ENCODE measurements at places on chromosomes 12 and 14.

DNA sequence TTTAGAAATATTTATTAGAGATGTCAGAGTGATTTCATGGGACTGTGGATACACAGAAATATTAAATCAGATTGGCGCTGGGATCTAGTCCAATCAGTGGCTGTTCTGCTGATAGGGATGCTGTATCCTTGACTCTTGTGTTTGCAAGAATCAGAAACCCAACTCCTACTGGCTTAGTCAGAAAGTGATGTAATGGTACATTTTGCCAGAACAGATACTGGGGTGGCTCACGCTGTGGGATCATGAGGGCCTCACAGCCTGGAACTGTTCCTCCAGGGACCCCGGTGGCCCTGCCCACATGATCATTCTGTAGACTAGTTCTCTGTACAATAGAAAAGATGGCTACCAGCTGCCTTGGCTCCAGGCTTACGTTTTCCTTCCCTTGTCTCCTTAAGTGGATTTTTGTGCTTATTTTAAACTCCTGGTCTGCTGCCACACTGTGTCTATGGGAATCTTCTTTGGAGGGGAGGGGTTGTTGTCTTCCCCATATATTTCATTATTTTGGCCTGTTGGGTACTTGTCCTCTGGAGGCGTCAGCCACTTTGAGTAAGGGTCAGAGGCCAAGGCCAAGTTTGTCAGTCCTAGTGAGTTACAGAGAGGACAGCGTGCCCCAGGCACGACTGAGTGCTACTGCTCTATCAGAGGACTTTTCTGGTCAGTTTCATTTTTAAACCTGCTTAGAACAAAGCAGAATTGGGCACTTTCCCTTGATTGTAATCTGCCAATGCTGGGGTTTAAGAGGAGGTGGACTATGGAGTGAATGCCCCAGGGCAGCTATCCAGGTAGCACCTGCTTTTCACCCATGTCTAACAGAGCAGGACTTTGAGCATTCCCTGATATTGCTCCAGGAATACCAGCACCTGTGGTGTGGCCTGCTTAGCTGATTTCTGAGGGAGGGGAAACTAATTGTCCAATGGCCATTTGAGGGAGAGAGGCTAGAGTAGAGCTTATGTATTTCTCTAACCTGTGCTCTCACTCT lies 164.3 kb downstream of the SLC5A8 start:
- DNase-seq: no peak

GRCh38 chr12:98229540-98229924 lies 285.9 kb upstream of the TMPO start:
- no peak for DNase-seq

- DNase-seq: no peak
Observed at GRCh38 chr12:58833853-58834252, 86.5 kb downstream of the LRIG3 start.

DNA sequence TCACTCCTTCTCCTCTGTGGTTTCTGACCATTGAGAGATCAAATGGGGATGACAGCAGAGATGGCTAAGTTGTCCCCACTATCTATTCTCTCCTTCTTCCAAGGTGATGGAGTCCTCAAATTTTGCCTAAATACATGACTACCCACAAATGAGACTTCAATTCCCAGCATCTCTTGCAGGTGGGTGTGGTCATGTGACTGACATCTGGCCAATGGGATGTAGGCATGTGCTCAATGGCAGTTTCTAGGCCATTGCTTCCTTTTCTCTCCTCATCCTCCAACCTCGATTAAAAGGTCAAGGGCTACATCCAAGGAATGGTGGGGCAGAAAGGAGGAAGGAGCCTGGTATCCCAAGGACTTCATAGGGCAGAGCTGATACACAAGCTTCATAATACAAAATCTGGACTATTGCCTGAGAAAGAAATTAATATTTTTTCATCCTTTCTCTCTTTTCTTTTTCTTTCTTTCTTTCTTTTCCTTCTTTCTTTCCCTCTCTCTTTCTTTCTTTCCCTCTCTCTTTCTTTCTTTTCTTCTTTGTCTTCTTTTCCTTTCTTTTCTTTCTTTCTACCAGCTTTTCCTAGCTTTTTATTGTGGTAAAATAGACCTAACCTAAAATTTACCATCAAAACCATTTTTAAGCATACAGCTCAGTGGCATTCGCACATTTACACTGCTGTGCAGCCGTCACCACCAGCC lies 100.9 kb upstream of the PRB2 start:
- DNase-seq: no peak

DNA sequence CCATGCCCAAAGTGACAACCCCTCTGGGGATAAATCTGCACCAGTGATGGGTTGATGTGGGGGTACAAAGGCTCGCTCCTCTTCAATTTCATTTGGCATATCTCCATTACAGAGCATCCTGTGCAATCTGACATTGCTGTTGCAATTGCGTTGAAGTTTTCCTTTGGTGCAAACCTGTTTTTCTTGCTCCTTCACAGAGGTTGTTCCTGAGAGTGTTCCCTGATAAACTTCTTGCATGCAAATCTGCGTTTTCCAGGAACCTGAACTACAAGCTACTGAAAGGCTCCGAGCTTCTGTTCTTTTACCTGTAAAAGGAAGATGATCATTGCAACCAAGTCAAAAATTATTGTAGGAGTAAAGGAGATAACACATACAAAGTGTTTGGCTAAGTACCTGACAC lies 26.1 kb downstream of the SERPINA11 start:
- DNase-seq: no peak

- DNase-seq: peak; percentile 80
Observed at GRCh38 chr12:114774197-114774596, 90.2 kb upstream of the TBX3 start.

GRCh38 chr12:63382930-63383329 lies 231.9 kb upstream of the AVPR1A start:
- no peak for DNase-seq

GRCh38 chr12:104313568-104314241 lies 10.2 kb downstream of the EID3 start:
- no peak for DNase-seq

GRCh38 chr12:105911966-105912365 lies 226.8 kb downstream of the NUAK1 start:
- no peak for DNase-seq

DNA sequence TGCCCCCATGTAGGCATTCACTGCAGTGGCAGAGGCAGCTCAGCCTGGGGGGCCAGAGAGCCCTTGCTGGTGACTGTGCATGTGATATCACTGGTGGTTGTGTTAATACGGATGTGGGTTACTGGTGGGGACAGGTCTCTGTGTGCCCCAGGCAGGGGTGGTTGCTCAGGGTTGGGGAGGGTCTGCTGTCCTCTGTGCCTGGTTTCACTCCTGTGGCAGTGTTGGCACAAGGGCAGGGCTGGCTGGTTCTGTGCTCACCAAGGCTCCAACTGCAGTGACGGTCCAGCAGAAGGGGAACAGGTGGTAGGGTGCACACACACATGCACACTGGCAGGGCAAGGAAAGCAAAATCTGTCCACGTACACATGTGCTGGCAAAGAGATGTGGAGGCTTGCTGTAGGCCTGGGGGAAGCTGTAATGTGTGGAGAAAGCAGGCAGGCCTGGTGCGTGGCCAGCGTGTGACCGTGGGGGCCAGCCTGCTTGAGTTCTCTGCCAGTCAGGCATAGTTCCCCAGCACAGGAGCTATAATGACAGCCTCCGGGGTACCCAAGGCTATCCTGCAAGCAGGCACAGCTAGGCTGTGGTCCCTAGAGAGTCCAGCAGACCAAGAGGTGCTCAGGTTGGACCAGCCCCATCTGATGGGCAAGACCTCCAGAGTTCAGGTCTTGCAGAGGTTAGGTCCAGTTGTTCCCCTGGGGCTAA lies 254.6 kb downstream of the FBXL14 start:
- no peak for DNase-seq

GRCh38 chr12:45863332-45863731 lies 127.0 kb downstream of the SCAF11 start:
- DNase-seq: no peak

GRCh38 chr14:64974563-64974962 lies 2.4 kb upstream of the RAB15 start:
- DNase-seq: no peak

DNA sequence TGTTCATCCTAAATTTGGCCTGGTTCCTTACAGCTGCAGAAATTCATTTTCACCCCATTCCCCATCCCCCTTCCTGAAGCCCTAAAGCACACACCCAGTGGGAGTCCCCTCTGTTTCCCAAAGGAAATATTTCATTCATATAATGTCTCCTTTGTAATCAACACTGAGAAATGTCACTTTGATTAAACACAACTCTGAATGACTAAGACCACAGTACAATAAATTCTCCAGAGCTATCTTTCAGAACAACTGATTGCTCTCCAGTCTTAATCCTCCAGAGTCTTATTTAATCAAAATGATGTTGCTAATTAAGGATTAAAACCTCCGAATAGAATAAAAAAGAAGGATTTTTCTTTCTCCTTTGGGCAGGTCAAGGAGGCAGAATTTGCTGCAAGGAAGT lies 6.4 kb downstream of the SLC15A5 start:
- DNase-seq: no peak

GRCh38 chr12:5908251-5908650 lies 36.8 kb downstream of the ANO2 start:
- no peak for DNase-seq

GRCh38 chr14:65062096-65063075 lies 39.9 kb downstream of the MAX start:
- no peak for DNase-seq

GRCh38 chr12:47801170-47801903 lies 18.4 kb downstream of the HDAC7 start:
- DNase-seq: no peak

- no peak for DNase-seq
Observed at GRCh38 chr12:115109863-115110262, 425.9 kb upstream of the TBX3 start.
